HS-5 (cell line): ENCODE measurements at places on chromosomes 5 and 9.
A peak's percentile ranks its signal among the peaks of the same experiment; 100 is the strongest.

GRCh38 chr5:165263536-165263935 lies 1758.1 kb downstream of the MAT2B start:
- no peak for DNase-seq

GRCh38 chr5:131647048-131647769 lies 12.2 kb upstream of the RAPGEF6 start:
- no peak for DNase-seq

- DNase-seq, result no peak
Measured at GRCh38 chr9:14349146-14349446, 35.2 kb upstream of the NFIB start.

- no peak for DNase-seq
Measured at GRCh38 chr9:99726758-99727157, 94.9 kb upstream of the NR4A3 start.

- no peak for DNase-seq
Measured at GRCh38 chr5:14151416-14151815, 8.3 kb downstream of the TRIO start.

GRCh38 chr5:157108976-157109375 lies at the start of gene HAVCR2:
HAVCR2 (minus strand) TSS chr5:157109044; CDS start chr5:157108983, 61 bp downstream.
- DNase-seq, result no peak

DNA sequence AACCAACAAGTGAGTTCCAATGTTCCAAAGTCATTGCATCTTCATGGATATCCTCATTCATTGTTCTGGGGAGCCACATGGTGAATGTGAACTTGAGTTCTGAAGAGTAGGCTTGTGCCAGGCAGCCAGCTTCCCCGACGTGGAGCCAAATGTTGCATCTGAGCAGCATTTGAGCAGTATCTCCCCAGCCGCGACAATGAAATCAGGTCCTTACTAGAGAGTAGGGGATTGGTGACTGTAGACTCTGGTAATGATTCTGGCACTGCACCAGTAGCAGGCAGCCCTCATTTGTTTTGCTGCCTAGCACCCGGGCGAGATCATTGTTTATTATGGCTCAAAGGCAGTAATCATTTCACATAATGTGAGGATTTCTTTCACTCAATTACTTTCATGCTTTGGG lies 451.4 kb upstream of the C9orf72 start:
- DNase-seq, result no peak

DNA sequence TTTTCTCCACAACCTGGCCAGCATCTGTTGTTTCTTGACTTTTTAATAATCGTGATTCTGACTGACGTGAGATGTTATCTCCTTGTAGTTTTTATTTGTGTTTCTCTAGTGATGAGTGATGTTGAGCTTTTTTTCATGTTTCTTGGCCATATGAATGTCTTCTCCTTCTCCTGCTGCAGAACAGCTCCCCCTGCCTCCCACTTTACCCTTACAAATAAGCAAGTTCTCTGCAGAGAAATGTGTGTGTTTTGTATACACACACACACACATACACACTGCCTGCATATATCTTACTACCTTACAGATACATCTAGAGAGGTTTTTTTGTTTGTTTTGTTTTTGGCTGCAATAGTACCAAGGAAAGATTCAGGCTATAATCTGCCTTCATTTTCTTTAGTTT lies 88.7 kb upstream of the PHF24 start:
- no peak for DNase-seq

DNA sequence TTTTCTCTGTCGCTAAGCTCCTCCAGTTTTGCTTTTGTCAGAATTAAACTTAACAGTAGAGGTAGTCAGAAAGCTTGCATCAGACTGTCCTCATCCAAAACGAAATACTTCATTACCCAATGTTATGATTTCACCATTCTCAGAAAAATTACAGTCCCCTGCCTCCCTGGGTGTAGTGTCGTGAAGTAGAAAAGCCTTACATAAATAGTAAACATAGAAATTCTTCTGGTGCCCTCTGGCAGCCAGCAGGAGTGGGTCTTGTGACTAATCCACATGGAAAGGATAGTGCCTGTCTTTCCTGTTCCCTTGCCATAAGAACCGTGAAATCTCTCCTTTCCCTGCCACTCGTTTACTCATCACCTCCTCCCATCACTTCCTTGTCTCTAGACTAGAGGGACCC lies 230.6 kb downstream of the GNA14 start:
- peak; percentile 58 for DNase-seq

- DNase-seq, result no peak
Measured at GRCh38 chr9:123735376-123735775, 194.6 kb downstream of the DENND1A start.

DNA sequence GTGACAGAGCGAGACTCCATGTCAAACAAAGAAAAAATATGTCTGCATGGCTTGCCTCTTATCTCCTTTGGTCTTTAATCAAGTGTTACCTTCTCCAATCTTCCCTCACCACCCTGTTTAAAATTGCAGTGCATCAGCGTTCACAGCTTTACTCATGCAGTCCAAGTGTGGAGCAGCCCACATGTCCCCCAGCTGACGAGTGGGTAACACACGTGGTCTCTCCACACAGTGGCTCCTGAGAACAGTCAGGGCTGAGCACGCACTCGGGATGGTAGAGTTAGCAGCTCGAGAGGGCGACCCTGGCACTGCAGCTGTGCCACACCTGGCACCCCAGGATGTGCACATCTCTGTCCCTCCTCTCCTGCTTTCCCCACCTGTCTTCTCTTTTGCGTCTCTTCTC lies 25.9 kb upstream of the CFAP157 start:
- DNase-seq, result no peak

DNA sequence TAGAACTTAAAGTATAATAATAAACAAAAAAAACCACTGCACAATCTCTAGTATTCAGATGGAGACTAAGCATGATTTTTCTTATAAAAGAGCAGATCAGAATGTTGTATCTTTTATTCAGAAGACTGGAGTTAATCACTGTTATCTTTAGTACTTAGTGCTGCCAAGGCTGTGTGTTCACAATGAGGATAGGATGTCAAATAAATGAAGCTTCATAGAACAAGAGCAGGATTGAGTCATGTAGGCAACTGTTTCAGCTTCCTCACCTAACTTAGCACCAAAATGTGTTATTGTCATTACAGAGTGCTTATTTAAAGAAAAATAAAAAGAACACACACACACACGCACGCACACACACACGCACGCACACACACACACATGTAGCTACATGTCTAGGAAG lies 58.1 kb upstream of the CDKN2B start:
- no peak for DNase-seq

DNA sequence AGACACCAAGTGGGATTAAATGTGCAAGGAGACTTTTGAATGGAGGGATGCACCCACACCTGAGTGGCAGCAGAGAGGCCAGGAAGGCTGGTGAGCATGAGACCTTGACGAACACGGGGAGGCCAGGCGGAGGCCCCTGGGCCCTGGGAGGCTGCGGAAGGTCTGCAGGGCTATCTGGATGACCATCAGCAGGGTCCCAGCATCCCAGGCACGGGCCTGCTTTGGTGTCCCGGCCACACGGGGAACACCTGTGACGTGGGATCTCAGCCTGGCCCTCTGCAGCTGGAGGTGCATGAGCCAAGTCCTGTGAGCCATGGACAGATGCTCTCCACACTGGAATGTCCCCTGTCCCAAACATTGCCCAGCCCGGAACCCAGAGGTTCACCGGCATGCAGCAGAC lies 174.0 kb upstream of the FOXD4L5 start:
- no peak for DNase-seq

DNA sequence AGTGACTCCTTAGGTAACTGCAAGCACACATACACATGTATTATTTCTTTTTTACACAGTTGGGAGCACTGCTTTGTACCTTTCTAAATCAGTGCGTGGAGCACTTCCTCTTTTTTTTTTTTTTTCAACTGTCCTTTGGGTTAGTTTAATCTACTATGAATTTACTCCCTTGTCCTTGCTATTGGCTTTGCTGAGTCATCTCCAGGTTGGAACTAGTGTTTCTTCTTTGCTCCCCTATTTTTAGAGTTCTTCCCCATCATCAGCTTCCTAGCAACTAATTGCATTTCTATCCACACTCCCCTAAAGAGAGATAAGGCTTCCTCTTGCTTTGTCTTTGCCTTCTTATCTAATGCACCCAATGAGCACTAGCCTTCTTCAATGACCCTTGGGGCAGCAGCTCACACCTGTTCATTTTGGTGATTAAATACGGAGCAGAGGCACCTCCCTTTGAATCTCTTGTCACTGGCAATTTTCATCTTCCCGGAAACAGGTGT lies 24.3 kb downstream of the S100Z start:
- no peak for DNase-seq

- DNase-seq, result no peak
Measured at GRCh38 chr9:114016101-114016500, 62.0 kb downstream of the AMBP start.

DNA sequence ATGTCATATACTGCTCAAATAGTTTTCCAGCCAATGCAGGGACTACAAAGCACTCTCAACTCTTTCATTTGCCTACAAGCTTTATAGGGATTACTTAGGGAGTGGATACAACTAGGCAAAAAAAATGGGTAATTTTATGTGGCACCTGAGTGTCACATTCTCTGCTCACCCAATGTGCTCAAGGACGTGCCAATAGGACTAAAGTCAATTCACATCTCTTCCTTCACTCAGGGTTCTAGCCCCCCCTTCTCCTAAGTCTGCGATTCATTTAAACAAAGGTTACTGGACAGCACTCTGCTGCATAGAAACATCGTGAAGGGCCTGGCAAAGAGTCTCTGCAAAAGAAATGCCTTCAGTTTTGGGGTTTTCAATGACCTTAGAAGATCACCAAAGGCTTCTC lies 142.3 kb downstream of the TSSK1B start:
- no peak for DNase-seq

- DNase-seq, result no peak
Measured at GRCh38 chr9:123353984-123354591, 1.9 kb upstream of the CRB2 start.

DNA sequence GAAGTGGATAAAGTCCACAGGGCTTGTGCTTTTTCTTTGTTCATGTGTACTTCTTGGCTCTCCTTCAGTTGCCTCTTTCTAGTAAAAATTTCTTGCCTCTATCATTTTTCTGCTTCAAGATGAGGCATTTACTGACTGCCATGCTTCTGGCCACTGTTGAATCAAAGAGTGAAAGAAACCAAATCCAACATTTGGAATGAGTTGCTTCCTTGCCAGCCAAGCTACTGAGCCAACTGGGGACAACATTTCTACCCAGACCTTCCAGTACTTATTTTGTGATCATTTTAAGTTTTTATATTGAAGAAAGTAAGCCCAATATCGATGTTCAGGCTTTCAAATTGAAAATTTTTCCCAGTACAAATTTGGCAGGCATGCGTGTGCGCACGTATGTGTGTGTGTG lies 73.2 kb downstream of the SNCAIP start:
- DNase-seq, result no peak

GRCh38 chr5:168172760-168173223 lies 118.7 kb upstream of the WWC1 start:
- no peak for DNase-seq
